CD4-positive, CD25-positive, alpha-beta regulatory T cell (primary cell): ENCODE measurements at places on chromosomes 4 and X. TPM values are rescaled to one million over a fixed set of nuclear protein-coding genes. Genes with fewer than 3 reads are reported as not detected.

The KDR gene
- not detected for polyA plus RNA-seq

The TEX13D gene
- not detected for polyA plus RNA-seq

The TKTL2 gene
- polyA plus RNA-seq = not detected

The PLAC8 gene
- 148 TPM for polyA plus RNA-seq

The GPR78 gene
- polyA plus RNA-seq = not detected

The RAB40AL gene
- not detected for polyA plus RNA-seq

The MAGEE2 gene
- polyA plus RNA-seq = not detected
